CD4-positive, alpha-beta T cell treated with Interleukin-21 for 1 hour (primary cell): ENCODE measurements at places on chromosomes 7 and 10.

DNA sequence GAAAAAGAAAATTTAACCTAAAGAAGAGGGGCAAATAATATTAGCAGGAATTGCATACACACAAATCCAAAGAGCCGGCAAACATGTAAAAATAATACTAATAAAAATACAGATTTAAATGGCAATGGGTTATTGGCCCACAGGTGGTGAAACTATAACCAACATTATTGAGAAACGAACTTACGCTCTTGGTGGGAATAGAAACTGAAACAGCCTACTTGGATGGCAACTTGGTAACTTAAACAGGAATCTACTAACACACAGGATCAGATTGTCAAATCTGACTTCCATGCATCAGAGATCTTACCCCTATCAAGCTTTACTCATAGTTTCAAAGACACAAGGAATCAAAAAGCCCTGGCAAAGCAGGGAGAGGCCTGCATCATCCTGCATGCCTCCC is 66.5 kb downstream of the ANLN start:
- DNase-seq = no peak

- no peak for DNase-seq
These were observed 293.4 kb upstream of the C7orf33 start for GRCh38 chr7:148296994-148297644.

GRCh38 chr7:95106401-95106800 is 199.0 kb downstream of the PPP1R9A start:
- DNase-seq = no peak

DNA sequence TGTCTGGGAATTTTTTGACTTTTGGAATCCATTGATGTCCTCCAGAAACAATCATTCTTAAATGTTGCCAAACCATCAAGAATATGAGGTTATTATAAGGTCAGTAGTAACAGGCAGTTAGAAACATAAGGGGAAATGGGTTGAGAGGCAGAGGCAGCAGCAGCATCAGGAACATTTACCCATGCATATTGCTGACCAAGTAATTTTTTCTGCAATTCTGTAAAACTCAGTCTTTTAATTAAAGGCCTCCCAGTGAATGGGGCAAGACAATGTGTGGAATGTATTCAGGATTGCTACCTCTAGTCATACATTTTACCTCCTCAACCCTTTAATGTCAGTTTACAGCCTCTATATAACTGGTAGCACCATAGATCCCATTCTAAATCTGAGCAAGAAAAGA is 66.5 kb upstream of the SKAP2 start:
- no peak for DNase-seq

DNA sequence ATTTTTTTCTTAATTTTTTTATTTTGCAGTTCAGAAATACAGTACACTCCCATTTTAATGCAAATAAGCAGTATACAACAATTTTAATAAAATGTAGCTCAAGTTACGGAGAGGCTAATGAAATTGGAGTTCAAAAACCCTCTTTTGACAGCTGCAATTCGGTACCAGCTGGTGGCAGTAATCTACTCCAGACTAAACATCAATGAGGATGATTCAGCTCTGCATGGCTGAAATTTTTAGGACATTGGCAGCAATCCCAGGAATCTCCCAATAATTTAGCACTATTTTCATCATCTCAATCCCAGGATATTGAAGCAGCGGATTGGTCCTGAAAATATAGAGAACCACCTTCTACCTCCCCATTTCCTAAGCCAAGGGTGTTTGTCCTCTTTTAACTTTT is 278.8 kb downstream of the CACNA2D1 start:
- no peak for DNase-seq

GRCh38 chr7:92010215-92010614 is 69.6 kb downstream of the AKAP9 start:
- DNase-seq = no peak

DNA sequence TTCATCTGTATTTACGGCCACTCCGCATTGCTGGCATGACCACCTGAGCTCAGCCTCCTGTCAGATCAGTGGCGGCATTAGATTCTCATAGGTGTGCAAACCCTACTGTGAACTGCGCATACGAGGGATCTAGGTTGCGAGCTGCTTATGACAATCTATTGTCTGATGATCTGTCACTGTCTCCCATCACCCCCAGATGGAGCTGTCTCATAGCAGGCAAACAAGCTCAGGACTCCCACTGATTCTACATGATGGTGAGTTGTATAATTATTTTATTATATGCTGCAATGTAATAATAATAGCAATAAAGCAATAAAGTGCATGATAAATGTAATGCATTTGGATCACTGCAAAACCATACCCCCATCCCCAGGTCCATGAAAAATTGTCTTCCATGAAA is 1172.9 kb upstream of the AUTS2 start:
- no peak for DNase-seq

DNA sequence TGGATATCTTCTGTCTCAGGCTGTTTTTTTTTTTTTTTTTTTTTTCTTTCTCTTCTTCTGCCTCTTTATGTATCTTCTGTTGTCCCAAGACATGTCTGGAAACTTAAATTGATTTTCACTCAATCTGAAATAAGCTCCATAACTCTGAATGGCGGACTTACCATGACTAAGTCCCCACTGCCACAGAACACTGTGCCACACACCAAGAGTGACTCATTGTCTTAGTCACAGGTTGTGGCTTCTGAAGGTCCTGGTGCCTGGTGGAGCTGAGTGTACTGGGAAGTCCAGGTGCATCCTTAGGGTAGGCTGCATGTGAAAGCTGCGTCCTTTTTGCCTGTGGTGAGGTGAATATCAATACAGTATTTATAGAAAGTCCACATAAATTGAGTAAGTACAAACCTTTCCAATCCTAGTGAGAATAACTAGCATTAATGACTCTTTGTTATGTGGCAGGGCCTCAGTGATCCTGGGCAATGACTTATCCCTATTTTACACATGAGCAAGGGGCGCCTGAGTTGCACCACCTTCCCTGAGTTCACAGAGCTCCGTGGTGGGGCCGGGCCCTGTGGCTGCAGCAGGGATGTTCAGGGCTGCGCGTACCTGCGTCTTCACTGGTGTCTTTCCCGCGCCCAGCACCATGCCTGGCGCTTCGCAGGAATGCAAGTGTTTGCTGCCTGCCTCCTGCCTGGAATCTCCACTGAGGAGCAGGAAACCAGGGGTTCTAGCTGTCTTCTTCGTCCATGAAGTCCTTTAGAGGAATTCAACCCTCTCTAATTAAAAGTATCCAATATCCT is 4.3 kb downstream of the PFKP start:
- no peak for DNase-seq

DNA sequence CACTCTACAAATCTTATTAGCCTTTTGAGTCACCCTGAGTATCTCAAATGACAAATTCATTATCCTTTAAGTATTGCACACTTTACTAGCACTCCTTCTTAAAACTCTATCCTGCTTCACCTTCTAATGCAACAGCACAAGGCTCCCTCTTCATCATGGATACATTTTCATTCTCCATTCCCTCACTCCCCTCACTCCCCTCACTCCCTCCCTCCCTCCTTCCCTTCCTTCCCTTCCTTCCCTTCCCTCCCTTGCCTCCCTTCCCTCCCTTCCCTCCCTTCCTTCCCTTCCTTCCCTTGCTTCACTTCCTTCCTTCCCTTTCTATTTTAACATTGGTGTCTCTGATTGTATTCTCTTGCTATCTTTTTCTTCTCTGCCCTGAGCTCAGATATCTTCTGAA is 130.5 kb downstream of the PCLO start:
- no peak for DNase-seq

GRCh38 chr7:22295402-22296264 is 61.3 kb downstream of the RAPGEF5 start:
- no peak for DNase-seq

DNA sequence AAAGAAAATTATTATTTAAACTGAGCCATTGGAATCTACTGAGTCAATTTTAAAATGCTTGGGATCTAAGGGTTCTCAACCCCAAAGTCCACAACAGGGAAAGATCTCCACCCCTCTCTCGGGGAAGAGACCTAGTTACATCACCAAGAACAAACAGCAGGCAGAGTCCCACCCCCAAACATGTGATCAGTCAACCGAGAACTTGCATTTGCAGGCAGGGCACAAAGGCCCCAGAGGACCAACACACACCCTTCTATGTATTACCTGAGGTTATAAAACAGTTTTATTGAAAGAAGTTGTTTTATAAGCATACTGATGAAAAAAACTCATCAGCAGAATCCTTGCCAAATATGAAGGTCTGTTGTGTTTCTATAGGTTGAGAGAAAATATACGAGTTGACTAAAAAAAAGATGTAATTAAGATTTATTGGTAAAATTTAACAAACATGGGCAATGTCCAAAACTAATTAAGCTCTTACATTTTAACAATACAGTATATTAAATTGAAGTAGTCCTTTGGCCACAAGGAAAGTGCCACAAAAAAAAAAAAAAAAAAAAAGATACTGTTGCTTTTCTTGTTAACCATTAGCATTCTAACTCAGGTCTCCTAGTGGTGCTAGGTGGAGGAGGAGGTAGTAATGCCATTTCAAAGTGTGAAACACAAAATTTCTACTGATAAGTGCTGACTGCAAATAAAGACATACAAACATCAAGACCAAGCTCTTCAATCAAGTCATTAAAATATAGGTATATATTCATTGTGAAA is 975 bp upstream of the USP54 start:
- DNase-seq = peak; percentile 26

GRCh38 chr7:45670227-45670626 is 96.1 kb downstream of the ADCY1 start:
- DNase-seq = no peak

DNA sequence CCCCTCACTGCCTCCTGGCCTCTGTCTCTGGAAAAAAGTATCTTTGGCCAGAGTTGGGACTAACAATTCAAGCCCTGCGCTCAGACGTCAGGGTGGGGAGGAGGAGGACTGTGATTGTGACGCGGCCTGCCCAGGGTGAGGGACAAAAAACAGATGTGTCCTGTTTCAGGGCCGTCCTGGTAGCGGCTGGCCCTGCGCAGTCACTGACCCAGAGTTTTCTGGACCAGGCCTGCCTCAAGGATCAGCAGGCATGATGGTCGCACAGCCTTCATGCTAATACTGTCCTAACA is 110.1 kb downstream of the CYTH3 start:
- no peak for DNase-seq

GRCh38 chr10:34734918-34735317 is 80.2 kb downstream of the PARD3 start:
- no peak for DNase-seq

DNA sequence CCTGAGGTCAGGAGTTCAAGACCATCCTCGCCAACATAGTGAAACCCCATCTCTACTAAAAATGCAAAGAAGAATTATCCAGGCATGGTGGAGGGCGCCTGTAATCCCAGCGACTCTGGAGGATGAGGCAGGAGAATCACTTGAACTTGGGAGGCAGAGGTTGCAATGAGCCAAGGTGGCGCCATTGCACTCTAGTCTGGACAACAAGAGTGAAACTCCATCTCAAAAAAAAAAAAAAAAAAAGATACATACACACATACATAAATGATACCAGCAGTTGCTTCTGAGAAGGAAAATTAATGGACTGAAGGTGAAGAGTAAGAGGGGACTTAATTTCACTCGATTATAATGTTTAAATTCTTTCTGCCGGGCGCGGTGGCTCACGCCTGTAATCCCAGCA is 40.2 kb upstream of the PAX2 start:
- DNase-seq = no peak

DNA sequence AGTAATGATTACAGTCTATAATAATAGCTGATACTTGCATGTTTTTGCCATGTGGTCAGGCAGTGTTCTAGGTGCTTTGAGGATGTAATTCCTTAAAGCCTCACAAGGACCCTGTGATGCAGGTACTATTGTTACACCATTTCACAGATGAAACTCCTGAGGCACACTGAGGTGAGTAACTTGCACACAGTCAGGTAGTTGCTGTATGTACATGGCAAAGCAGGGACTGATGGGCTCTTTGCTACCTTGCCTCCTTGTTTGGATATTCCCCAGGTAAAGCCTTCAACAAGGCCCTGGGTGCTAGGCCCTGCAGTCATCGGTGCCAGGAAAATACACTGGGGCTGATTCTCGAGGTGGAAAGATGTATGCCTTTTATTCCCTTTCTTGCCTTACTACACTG is 317.5 kb downstream of the CXCL12 start:
- DNase-seq = no peak

GRCh38 chr7:101690061-101690460 is 61.0 kb upstream of the MYL10 start:
- no peak for DNase-seq

DNA sequence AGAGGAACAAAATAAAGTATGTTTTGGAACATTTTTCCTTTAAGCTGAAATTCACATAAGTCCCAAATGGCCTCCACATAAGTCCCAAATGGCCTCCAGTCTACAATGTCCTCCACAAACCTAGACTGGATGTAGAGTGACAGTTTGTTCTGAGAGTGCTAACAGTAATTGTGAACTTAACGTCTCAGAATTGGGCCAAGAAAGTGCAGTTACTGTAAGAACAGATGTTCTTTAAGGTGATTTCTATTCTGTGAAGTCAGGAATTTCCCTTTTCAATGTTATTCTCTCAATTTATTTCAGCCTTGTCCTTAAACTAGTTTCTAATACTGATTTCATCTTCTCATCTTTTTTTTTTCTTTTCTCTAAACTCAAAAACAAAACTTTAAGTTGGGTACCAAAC is 188.7 kb upstream of the SEMA3E start:
- no peak for DNase-seq

- DNase-seq = no peak
These were observed 81.7 kb upstream of the FAM20C start for GRCh38 chr7:110557-111232.

DNA sequence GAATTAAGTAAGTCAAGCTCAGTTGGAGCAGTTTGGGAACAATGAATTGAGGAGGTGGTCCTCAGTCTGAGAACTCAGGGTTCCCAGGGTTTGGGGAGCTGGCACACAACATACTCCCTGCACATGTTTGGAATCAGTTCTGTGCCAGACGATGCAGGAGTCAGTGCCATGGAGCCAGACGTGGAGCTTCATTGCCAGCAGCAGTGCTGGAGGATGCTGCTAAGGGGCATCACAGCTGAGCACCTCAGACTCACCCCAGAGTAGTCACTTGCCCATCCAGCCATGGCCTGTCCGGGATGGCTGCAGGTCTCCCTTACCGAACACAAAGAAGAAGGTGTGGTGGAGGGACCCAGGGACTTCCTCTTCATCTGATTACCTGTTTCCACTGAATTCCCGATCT is 7.9 kb downstream of the GIMAP5 start:
- no peak for DNase-seq
